ENCODE measurements at places on chromosomes 6 and 20.

- no peak for DNase-seq
Measured at GRCh38 chr20:25025091-25025861, 32.7 kb downstream of the ACSS1 start.

- DNase-seq = no peak
Measured at GRCh38 chr20:47610247-47610944, 108.7 kb downstream of the NCOA3 start.

- peak; percentile 88 for DNase-seq
Measured at GRCh38 chr6:3356056-3356823, 97.5 kb downstream of the PSMG4 start.

DNA sequence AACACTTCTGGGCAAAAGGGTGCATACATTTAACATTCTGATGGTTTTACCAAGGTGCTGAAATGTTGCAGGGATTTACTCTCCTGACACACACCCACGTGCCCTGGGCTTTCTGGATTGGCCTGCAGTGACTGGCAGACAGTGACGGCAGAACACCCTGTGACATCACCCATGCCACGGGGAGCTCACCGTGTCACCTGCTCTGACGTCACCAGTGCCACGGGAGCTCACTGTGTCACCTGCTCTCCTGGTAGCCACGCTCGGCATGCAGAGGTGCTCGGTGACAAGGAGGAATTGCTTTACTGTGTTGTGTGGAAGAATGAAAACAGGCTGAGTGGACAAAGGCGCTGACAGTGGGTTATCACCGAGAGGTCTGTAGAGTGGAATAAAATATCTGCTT, 99.3 kb downstream of the RAMACL start:
- no peak for DNase-seq

GRCh38 chr20:56995149-56995548, 271.3 kb downstream of the BMP7 start:
- DNase-seq = no peak

GRCh38 chr6:6872459-6873344, 235.1 kb upstream of the RREB1 start:
- no peak for DNase-seq

DNA sequence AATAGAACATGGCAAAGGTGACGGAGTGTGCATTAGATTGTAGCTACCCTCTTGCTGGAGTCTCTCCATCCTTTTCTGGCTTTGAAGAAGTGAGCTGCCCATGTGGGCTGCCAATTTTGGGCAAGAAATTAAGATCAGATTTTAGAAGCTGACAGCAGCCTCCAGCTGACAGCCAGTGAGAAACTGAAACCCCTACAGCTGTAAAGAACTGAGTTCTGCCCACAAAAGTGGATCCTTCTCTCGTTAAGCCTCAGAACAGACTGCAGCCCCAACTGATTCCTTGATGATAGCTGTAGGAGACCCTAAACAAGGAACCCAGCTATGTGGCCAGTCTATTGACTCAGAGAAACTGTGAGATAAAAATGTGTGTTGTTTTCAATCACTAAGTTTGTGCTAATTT, 134.1 kb downstream of the CD109 start:
- no peak for DNase-seq

DNA sequence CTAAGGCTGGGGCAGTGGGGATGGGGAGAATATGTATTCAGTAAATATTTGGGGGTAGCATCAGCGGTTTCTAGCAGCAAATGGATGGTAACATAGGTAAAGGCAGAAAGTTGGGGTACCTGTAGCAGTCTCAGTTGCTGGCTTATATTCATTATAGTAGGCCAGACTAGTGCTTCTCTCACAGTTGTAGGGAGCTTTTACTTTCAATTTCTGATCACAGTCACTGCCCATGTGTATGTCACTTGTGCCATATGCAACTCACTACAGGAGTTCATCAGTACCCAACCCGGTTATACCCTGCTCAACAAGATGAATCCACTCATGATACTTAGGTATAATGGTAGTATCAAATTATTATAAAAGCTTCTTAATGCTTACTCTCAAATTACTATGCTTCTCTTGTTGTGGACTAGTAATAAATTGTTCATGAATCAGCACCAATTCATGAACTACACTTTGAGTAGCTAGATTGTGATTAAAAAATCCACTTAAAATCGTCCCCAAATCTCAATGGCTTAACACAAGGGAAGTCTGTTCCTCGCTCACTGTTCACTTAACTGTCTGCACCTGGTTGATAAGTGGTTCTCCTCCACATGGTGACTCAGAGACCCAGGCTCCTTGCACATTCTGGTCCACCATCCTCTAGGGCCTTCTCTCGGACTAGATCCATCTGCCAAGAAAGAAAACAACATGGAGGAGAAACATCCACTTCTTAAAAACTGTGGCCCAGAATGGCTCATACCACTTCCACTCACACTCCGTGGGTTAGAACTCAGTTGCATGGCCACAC, 31.3 kb upstream of the MYLIP start:
- DNase-seq = no peak

GRCh38 chr6:10585209-10585845, 64.2 kb downstream of the GCNT2 start:
- no peak for DNase-seq

DNA sequence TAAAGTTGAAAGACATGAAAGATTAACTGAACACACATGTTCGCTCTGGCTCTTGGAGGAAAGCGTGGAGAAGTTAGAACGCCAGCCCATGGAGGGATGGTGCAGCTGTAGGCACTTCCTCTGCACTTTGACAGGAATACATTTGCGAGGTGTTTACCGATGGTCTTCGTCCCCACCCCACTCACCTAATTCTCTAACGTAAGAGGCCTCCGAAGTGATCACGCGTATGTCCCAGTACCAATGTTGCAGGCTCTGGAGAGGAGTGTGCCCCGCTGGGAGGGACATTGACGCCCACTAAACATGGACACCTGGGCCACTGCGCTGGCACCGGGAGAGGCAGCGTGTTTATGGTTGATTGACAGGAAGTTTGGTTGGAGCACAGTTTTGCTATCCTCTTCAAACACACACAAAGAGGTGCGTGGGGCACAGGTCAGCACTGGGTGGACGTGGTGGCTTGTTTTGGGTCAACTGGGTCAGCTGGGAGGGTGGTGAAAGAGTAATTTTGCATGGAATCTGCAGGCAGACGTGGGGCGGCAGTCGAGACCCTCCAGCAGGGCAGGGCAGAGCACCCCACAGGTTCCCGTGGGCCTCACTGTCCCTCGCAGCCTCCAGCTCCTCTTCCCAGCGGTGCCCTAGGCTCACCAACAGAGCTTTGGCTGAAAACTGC, 110.1 kb downstream of the DLL1 start:
- no peak for DNase-seq

- DNase-seq = no peak
Measured at GRCh38 chr6:33104887-33105286, 29.1 kb downstream of the HLA-DPB1 start.

GRCh38 chr20:61118429-61119224, 133.4 kb upstream of the CDH4 start:
- DNase-seq = no peak

DNA sequence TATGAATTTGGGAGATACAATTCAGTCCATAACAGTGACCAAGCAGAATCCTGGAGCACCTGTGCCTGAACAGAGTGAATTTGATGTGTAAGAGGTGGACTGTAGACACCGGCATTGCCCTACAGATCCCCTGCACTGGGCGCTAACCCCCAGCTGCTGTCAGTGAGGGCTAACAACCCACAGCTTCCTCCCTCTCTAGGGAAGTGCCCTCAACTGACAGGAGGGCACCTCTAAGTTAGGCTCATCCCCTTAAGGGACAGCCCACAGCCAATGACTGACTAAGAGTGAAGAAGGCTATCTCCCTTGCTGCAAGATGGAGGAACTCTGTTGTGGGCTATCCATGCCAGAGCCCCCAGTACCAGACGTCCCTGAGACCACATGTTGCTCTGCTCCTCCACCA, 15.3 kb upstream of the BPIFB1 start:
- DNase-seq = no peak

DNA sequence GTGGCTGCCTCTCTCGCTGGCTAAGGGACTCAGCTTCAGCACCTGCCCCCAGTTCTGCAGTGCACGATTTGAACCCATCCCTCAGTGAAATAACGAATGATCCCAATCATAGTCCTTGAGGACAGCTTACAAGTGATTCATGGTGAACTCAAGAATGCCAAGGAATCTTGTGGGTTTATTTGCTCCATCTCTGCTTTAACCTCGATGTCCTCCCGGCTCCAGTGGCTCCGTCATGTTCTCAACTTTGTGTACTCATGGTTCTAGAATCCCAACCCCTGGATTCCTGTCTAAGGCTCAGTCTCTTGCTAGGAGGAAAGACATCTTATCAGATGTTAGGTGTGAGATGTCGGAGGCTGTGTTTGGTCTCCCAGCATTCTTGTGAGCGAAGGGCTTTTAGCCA, 29.0 kb upstream of the GTSF1L start:
- DNase-seq = no peak

DNA sequence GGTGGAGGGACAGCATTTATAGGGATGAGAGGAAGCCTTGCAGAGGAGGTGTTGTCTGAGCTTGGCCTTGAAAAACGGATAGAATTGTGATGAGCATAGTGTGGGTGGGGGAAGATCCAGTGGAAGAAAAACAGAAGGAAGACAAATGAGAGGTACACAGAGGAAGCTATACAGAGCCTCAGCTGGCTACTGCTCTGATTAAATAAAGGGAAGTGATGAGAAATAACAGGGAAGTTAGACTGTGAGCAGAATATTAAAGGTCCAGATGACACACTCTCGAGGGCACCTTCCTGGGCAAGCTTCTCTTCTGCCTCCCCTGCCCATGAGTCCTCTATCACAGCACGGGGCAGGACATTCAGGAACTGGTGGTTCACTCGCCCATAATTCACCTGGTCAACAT, 182.3 kb downstream of the KIF16B start:
- DNase-seq = peak; percentile 29

DNA sequence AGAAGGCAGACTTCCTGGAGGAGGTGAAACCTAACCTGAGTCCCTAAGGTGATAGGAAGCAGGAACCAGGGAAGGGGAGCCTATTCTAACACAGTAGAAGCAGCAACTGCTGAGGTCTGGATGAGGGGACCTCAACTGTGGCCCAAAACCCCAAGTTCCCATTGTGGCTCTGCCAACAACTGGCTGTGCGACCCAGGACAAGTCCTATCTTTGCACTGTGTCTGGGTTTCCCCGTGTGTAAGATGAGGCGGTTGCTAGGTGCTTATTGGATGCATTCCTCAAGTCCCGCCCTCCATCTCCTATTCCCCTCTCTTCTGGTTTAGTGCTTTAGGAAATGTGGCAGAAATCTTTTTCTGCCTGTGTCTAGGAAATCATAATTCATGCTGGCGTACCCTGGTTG, 52.2 kb upstream of the TTPAL start:
- DNase-seq = no peak

GRCh38 chr20:19958928-19959327, 58.2 kb upstream of the NAA20 start:
- DNase-seq = no peak

GRCh38 chr6:167560673-167561569, 236.0 kb downstream of the TTLL2 start:
- no peak for DNase-seq

DNA sequence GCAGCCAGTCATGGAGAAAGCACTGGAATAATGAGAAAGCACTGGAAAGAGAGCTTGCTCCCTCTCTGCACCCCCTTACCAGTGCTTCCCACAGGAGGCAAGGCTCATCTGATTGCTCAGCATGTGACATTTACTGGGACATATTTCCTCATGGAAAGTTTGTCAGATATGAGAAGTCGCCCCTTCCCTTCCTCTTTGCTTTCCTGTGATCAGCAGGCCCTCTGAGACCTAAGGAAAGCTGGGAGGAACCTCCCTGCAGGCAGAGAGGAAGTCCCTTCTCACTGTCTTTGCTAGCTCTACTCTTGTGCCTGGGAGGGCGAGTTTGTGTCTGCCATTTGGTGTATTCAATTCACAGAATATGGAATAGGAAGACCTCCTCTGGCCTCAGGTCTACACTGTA, 283.8 kb downstream of the ALDH8A1 start:
- no peak for DNase-seq

GRCh38 chr6:97939440-97940168, 656.6 kb upstream of the MMS22L start:
- no peak for DNase-seq

- DNase-seq = no peak
Measured at GRCh38 chr6:89574910-89575561, 63.5 kb downstream of the LYRM2 start.

- DNase-seq = no peak
Measured at GRCh38 chr6:80535914-80536565, 429.6 kb downstream of the BCKDHB start.

DNA sequence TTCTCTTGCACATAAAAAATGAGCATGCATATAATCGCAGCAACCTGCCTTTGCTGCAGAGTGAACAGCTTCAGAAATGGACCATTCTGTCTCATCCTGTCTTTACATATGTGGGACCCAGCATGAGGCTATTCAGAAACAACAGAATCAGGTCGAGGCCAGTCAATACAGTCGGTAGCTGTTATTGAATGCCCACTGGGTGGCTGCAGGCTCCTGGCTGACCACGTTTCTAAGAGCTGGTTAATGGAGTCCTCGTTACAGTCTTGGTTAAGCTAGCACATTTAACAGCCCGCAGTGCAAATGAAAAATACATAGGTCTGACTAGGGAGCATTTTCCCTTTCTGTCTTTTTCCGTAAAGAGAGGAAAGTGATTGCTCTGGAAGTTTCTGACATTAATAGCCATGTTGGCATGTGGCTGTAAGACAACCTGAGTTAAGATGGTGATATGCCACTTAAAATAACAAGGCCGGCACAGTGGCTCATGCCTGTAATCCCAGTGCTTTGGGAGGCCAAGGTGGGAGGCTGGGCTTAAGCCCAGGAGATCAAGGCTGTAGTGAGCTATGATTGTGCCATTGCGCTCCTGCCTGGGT, 75.0 kb downstream of the SHLD1 start:
- no peak for DNase-seq

DNA sequence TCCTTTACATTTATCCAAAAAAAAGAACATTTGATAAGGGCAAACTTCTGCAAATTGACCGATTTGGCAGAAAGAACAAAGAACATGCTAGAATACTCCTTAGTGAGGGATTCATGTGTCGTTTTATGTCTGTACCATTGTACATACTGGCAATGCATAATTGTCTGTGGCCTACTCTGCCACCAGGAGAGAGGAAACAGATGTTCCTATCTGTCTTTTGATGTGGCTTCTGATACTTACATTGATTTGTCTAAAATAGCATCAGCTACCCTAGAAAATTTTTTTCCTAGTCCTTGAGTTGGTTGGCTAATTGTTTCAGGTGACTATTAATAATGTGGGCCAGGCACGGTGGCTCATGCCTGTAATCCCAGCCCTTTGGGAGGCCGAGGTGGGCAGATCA, 654.1 kb downstream of the KIF16B start:
- no peak for DNase-seq

DNA sequence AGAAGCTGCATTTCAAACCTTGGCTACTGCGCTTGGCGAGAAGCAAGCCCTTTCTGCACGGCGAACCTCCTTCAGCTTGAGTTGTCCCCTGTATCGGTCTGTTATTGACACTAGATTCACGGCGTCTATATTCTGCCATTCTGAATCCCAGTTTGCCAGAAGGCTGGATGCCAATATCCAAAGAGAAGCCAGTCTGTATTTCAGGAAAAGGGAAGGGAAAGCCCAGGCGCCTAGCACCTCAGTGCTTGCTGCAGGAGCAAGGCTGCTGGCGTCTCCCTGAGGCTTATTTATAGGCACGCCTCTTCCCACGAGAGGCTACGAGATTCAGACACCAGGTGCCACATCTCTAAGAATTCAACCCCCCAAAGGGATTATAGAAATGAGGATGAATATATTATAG, 89.6 kb upstream of the CDH4 start:
- DNase-seq = peak; percentile 16

GRCh38 chr6:22926790-22927354, 357.5 kb downstream of the HDGFL1 start:
- peak; percentile 15 for DNase-seq
